ENCODE measurements at places on chromosomes 3 and 15. TPM values are rescaled to one million over a fixed set of nuclear protein-coding genes. Genes with fewer than 3 reads are reported as not detected.

GRCh38 chr15:87863152-87863551, 393.4 kb downstream of the NTRK3 start:
- DNase-seq = peak; percentile 36

DNA sequence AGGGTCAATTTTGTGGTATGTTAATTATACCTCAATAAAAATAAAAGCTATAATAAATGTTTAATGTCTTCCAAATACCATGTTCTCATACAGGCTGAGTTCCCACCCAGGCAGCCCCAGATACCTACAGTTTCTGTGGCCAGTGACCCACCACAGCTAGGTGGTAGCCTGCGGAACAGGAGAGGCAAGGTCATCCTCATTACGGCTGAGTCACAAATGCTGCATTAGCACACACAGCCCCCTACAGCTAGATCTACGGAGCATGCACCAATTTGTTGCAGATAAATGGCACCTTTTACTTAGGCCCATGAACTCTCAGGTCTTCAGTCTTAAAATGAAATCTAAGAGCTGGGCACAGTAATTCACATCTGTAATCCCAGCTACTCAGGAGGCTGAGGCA, 5.1 kb downstream of the SPATA12 start:
- no peak for DNase-seq

- DNase-seq = no peak
Observed at GRCh38 chr15:93290618-93290946, 201.6 kb upstream of the RGMA start.

- DNase-seq = peak; percentile 88
Observed at GRCh38 chr3:149657926-149658743, at the start of gene WWTR1. Gene WWTR1 (minus strand): TSS chr3:149658025. CDS start chr3:149657306, 719 bp downstream.

- no peak for DNase-seq
Observed at GRCh38 chr3:40886660-40887425, 312.5 kb upstream of the CTNNB1 start.

A4GNT gene
- 7.2 TPM for polyA plus RNA-seq

AMIGO3 gene
- polyA plus RNA-seq = 0.83 TPM

- DNase-seq = no peak
Observed at GRCh38 chr3:73216310-73216709, 154.9 kb downstream of the EBLN2 start.

SEMA3B gene
- 79.9 TPM for polyA plus RNA-seq

GRCh38 chr3:60730371-60730770, 520.9 kb downstream of the FHIT start:
- no peak for DNase-seq

DNA sequence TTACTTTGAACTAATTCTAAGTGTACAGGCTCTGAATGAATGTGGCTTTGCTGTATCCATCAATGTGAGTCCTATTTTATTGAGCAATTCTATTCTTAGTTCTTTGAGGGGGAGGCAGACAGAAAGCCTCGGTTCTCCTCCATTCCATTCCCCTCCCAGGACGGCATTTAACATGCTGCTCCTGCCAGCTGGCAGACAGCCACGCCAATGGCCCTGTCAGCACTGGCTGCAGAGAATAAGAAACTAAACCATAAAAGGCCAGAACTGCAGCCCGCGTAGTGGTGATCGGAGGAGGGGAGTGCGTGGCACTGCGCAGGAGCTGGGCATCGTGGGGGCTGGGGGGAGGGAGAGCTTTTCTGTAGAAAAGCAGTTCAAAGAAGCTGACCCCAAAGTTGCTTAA, 76.0 kb upstream of the HACD2 start:
- peak; percentile 96 for DNase-seq

GOLGA8J gene
- polyA plus RNA-seq = not detected

DNA sequence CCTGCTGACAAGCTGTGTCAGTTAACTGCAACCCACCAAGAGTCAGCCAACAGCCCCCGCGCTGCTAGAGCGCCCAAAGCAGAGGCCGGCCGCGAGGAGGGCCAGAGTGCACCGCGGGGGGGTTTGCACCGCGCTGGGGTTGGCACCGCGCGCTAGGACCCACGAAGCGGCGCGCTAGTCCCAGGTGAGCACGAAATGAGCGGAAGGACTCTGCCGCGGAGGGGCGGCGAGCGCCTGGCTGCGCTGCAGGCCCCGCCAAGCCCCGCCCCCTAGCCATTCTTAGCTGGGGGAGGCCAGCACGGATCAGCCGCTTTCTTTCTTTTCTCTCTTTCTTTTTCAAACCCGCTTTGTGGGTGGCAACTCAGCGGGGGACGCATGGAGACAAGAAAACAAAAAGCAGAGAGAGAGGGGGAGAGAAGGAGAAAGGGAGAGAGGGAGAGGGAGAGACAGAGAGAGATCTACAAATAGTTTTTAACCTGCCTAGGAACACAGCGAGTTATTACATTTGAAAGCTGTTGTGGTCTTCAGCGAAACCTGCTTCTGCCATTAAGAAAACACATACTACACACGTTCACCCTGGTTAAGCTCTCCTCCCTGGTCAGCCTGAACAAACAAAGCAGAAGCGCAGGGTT, 6.9 kb upstream of the FOXB1 start:
- no peak for DNase-seq

DNA sequence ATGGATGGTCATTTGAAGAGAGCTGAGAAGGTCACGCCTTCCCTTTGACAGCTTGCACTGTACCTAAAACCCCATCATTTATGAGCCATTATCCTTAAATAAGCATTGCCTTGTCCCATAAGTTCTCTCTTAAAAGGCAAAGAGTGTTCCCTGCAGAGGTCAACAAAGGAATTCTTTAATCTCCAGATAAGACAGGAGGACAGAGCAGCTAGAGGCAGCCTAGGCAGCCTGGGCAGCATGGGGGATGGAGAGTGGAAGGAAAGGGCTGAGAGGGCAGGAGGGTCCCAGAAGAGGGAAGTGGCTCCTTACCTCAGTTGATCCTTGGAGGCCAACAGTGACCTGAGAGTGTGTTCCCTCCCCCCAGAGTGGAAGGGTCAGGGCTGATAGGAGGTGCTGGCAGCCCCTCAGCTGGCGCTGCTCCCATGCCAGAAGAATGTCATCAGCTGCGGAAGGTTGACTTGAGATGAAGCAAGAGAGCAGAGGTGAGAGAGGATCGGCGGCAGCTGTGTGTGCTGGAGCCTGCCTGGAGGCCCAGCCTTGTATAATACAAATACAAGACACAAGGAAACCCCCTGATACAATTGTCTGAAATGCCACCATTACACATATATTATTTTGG, 12.8 kb downstream of the KBTBD13 start:
- DNase-seq = peak; percentile 46

SENP8 gene
- 2.2 TPM for polyA plus RNA-seq

COL6A5 gene
- polyA plus RNA-seq = 0.05 TPM

SLC22A14 gene
- polyA plus RNA-seq = 0.31 TPM

DNA sequence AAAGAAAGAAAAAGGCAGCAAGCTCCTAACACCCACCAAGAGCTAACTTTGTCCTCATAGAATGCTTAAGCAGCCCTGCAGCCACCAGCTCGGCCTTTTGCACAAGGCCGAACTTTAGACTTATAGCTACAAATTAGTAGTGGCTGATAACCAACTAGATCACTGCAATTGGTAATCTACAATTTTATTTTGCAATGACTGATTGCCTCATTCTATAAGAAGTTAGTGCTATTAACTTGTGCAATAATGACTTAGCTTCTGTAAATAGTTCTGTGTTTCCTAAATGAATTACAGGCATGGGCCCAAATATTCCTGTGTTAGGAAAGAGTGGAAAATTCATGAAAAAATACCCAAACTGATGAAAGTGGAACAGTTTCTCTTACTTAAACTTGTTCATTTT, 284.8 kb upstream of the CFAP20DC start:
- DNase-seq = peak; percentile 15

CD86 gene
- 3.4 TPM for polyA plus RNA-seq

ATP13A5 gene
- not detected for polyA plus RNA-seq

Measured in stomach (tissue), 19 donors.